Stimulated activated CD4-positive, alpha-beta T cell treated with anti-CD3 and anti-CD28 coated beads, Interleukin-15, amount 100 ng/mL, for 24 hours (primary cell): ENCODE measurements at places on chromosomes 1 and 21.

DNA sequence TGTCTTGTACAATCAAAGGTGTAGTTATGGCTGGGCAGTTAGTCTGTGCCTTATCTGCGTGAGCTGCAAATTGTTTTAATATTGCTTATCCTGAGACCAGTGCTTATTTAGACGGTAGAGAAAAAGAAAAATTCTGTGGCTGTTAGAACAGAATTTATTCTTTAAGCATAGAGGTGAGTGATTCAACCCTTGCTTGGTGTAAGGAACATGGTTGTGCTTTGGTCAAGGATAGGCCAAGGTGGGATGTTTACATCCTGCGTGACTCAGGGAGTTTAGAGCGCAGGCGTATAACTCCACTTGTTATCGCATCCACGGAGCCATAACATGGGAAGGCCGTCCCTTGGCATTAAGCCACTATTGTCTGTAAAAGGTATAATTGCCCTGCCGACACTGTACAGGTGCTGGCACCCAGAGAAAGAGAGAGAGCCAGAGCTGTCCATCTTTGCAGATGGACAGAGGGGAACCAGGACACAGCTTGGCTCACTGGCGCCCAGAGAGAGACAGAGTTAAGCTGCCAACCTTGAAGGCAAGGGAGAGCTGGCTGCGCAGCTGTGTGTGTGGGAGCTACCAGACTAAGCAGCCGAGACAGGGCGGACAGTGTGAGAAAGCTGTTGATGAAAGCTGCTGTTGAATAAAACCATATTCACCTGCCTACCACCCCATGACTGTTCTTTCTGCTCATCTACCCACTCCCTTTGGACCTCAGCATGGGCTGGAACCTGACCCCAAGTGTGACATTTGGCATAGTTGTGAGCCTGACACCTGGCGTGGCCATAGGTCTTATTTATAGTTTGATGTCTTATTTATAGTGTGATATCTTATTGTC, 200.4 kb downstream of the DYRK1A start:
- no peak for DNase-seq

DNA sequence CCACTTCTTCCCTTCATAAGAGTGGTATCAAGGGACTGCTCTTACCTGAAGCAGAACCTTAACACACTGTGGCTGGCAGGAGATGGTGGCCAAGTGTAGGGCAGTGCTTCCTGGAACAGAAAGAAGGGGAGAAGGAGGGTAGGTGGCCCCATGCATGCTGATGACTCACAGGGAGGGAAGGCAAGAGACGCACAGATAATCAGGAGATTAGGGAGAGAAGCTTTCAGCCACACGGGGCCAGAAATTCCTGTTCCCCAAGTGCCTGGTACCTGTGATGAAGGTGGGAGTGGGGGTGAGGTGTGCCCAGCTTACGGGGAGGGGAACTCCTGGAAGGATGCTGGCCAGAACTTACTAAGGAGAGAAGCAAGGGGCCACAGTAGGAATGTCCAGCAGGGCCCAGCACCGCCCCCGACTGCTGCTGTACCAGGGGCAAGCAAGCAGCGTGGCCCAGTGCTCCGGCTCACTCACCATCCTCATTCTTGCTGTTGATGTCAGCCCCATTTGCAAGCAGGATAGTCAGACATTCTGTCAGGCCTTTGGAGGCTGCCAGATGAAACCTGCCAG, 7.7 kb downstream of the ANKRD35 start:
- no peak for DNase-seq

DNA sequence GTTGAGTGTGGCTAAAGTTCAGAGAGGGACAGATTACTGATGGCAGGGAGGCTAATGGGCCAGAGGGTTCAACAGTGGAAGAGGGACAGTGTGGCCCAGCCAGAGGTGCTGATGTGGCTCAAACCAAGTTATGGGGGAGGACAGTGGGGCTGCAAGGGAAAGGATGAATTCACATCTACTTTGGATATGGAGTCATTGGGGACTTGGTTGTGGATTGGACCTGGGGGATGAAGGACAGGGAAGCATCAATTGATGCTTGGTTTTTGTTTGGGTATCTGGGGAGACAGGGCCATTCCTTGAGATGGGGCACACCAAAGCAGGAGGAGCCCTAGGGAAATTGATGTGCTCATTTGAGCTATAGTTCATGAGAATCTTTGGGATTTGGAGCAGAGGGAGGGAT, 23.3 kb downstream of the FOXO6 start:
- no peak for DNase-seq

DNA sequence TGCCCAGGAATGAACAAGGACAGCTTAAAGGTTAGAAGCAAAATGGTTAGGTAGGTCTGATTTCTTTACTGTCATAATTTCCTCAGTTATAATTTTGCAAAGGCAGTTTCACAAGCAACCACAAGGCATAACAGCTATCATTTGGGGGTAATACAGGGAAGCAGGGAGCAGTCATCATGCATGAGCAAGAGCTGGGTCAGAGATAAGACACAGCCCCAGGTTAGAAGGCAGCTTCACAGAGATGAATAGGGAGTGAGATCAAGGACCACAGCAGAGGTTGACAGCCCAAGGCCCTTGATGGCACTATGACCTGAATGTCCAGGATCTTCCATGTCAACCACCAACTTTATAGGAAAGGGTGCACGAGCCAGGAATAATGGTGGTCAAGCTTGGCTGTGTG, 9.0 kb upstream of the CSRP1 start:
- no peak for DNase-seq

DNA sequence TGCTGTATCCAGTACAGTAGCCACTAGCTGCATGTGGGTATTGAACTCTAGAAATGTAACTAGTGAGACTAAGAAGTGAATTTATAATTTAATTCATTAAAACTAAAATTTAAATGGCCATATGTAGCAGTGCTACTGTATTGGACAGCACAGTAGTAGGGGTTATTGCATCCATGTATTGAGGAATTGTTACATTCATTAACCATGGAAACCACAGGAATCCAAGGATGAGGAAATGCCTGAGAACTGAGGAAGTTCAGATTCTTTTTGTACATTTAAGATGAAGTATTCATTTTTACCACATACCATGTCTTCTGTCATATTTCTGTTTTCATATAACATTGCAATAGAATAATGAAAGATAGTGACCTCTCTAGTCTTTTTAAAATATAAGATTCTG, 2.6 kb downstream of the MTF2 start:
- no peak for DNase-seq

- DNase-seq = no peak
Observed at GRCh38 chr1:16451841-16452528, 11.5 kb downstream of the NECAP2 start.

DNA sequence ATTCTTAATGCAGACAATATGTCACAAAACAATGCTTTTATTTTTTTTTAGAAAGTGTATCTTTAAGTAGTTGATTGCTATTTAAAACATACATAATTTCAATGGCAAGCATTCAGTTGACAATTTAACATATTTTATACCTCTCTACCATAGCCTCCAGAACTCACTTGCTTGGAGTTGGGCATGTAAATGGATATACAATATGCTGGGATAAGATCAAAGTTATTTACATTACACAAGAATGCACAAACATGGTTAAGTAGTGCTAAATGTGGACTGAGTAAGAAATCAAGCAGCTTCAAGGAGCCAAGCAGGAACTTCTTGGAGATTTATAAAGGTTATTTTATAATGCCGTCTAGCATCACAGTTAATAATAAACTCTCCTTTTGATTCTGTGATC, 17.0 kb downstream of the CLCA4 start:
- DNase-seq = no peak

DNA sequence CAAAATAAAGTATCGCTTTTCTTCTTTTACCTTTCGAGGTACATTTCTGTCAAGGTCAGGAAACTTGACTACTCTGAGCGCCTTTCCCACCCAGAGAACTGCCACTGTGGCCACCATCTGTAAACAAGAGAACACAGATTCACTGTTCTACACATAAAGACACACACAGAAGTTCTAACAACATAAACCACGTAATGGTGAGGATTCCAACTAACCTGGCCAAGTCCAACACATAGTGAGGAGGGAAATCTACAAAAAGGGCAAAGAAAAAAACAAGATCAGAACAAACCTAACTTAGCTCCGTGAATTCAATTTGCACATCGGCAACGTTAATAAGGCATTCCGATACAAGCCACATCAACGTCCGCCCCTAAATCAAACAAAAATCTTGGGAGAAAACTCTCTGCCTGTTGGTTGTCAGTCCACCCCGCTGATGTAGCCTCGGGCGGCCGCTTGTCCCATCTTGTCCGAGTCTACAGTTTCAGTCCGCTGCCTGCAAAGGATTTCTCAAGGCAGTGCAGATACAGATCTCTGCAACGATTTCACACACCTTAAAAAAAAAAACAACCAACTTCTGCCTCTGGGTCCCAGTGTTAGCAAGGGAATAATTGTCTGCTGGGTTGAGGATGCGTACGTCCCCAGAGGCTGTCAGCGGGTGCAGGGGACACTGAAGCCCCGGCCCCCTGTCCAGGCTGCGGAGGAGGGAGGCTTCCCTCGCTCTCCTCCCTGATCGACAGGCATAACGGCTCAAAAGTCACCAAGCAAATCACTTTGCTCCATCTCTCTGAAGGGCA, 1.0 kb downstream of the SLC35D1 start:
- DNase-seq = peak; percentile 20

GRCh38 chr1:157595356-157595755, 2.5 kb downstream of the FCRL4 start:
- DNase-seq = no peak

DNA sequence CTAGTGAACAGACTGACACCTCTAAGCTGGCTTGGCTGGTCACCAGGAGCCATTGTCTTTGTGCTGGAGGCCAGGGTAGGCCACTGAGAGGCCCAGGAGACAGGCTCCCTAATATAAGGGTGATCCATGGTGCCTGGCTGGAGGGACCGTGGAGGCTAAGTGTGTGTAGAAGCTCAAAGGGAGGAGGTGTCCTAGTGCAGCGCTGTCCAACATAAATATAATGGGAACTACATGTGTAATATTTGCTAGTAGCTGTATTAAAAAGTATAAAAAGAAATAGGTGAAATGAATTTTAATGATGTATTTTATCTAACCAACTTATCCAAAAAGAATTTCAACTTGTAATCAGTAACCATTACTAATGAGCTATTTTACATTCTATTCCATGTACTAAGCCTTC, 35.0 kb downstream of the SOX13 start:
- DNase-seq = no peak

DNA sequence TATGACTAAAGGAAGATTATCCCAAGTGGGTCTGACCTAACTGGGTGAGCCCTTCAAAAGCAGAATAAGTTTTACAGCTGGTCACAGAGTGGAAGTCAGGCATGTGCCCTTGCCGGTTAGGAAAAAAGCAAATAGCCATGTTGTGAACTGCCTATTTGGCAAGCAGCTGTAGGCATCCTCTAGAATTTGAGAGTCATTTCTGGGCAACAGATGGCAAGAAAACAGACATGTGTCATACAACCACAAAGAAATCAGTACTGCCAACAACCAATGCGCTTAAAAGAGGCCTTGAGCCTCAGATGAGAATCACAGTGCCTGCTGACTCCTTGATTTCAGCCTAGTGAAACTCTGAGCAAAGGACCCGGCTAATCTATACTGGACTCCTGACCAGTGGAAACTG, 26.8 kb downstream of the LRRC53 start:
- no peak for DNase-seq

- no peak for DNase-seq
Observed at GRCh38 chr21:31410499-31411131, 66.6 kb upstream of the TIAM1 start.

- no peak for DNase-seq
Observed at GRCh38 chr1:231715816-231716722, 89.5 kb downstream of the DISC1 start.

- DNase-seq = no peak
Observed at GRCh38 chr1:218711001-218711400, 365.9 kb downstream of the TGFB2 start.

GRCh38 chr1:180233191-180234011, 3.3 kb downstream of the LHX4 start:
- DNase-seq = peak; percentile 16

- no peak for DNase-seq
Observed at GRCh38 chr1:216929870-216930582, 206.8 kb upstream of the ESRRG start.

GRCh38 chr21:29787361-29787909, 152.4 kb downstream of the GRIK1 start:
- no peak for DNase-seq

- DNase-seq = no peak
Observed at GRCh38 chr1:25694167-25695007, 77.8 kb downstream of the MAN1C1 start.

- DNase-seq = no peak
Observed at GRCh38 chr1:2831596-2832212, 30.2 kb upstream of the TTC34 start.

DNA sequence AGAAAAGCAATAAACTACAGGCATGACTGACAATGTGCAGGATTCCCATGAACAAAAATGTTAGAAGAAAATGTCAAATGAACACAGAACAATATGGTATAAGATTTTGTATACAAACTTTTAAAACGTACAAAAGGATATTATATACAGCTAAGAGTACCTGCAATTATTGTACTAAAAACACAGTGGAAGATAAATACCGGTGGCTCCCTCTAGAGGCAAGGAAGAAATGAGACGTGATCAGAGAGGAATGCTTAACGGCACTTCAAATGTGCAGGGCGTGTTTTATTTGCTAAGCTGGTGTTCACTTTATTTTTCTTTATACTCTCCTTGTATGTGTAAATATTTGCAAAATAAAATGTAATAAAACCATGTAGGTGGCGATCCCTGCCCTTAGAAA, 191.8 kb upstream of the SAMSN1 start:
- DNase-seq = peak; percentile 43

GRCh38 chr1:51487628-51488027, 31.4 kb downstream of the EPS15 start:
- no peak for DNase-seq

DNA sequence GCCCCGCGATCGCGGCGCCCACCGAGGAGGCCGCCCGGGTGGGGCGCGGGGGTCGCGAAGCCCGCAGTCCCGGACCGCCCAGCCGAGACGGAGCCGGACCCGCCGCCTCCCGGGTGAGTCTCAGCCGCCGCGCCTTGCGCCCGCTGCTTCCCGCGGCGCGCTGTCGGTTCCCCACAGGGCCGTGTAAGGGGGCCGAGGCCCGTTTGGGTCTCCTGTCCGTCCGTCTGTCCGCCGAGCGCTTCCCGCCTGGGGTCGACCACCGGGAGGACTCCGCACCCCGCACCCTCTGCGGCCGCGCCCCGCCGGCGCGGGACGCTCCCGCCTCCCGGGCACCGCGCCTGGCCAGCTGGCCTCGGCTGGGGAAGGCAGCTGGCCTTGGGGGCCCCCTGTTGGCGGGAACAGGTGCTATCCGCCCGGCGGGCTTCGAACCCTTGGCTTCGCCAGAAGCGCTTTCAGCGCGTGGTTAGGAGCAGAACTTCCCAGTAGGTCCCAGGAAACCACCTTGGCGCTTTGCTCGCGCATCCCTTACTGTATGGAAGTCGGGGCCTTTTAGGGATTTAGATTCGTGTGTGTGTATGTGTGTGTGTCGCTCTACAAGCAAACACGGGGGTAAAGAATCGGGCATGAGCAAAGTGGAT, 414 bp downstream of the TMEM51 start:
- DNase-seq = peak; percentile 65
